ENCODE measurements at places on chromosomes 13 and 19.

DNA sequence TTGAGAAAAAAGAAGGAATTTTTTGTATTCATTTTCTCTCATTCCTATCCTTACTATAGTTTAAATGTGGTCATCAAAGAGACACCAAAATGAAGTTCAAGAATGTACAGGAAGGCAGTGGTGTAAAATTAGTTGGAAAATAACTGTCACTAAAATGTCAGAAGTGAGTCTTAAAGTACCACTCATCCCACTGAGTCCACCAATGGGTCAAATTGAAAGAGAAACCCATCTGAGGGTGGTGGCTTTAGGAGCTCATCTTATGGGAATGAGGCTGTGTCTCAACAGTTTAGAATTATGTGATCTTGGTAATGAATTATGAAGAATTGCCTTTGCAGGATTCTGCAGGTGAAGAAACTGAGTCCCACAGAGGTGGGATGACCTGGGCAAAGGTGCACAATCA, 403.5 kb downstream of the FGF9 start:
- DNase-seq, result no peak

GRCh38 chr13:106701771-106702341, 133.9 kb upstream of the ARGLU1 start:
- DNase-seq, result no peak

GRCh38 chr13:111213964-111214726, 99.0 kb downstream of the ARHGEF7 start:
- peak; percentile 23 for DNase-seq

- DNase-seq, result no peak
These were observed 25.7 kb downstream of the NOVA2 start for GRCh38 chr19:45947926-45948325.

DNA sequence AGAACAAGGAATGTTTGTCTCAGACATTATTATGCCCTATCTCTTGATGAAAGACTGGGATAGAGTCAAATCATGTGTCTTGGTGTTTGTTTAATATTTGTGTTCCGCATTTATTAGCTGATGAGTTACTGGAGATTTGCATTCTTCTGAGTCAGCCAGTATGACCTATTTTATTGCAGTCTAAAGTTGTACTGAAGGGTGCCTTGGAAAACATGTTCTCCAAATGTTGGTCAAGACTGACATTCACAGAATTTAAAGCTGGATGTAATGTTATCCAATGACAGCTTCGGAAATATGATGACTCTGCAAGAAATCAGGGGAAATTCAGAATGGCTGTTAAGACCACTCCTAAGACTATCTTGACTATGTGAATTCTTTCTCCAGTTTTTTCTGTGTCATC, 134.0 kb downstream of the KCNRG start:
- no peak for DNase-seq

- DNase-seq, result no peak
These were observed 136.8 kb downstream of the TBC1D4 start for GRCh38 chr13:75345193-75345592.

Data from germinal center (tissue), 1 donor.